ENCODE measurements at places on chromosomes 11 and 22.

DNA sequence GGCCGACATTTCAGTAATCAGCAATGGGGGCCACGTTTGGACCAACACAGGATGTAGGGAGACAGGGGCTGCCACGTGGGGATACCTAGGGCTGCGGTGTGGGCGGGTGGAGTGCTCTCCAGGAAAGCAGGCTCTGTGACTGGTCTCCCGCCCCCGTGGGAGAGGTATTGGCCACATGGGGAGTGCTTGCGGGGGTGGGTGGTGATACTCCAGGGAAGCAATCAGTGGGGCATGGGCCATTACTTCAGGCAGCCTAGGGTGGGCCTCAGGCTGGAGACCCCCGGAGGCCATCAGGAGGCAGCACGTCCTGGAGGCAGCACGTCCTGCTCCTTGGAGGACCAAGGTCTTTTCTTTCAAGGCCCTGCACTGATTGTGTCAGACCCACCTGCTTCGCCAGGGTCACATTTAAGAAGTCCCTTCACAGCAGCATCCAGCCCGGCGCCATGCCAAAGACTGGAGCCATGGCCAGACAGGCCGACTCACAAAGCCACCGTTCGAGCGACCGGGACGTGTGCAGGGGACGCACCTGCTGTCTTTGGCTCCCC is 3.0 kb upstream of the MUC2 start:
- DNase-seq, result no peak

DNA sequence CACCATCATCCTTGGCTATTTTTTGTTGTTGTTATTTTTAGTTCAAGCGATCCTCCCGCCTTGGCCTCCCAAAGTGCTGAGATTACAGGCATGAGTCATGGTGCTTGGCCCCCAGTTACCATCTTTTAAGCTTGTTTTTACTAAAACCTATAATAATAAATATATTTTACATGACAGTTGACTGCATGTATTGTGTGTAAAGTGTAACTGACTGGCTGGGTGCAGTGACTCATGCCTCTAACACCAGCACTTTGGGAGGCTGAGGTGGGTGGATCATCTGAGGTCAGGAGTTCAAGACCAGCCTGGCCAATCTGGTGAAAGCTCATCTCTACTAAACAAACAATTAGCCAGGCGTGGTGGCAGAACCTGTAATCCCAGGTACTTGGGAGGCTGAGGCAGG is 386.2 kb downstream of the TENM4 start:
- DNase-seq, result no peak

DNA sequence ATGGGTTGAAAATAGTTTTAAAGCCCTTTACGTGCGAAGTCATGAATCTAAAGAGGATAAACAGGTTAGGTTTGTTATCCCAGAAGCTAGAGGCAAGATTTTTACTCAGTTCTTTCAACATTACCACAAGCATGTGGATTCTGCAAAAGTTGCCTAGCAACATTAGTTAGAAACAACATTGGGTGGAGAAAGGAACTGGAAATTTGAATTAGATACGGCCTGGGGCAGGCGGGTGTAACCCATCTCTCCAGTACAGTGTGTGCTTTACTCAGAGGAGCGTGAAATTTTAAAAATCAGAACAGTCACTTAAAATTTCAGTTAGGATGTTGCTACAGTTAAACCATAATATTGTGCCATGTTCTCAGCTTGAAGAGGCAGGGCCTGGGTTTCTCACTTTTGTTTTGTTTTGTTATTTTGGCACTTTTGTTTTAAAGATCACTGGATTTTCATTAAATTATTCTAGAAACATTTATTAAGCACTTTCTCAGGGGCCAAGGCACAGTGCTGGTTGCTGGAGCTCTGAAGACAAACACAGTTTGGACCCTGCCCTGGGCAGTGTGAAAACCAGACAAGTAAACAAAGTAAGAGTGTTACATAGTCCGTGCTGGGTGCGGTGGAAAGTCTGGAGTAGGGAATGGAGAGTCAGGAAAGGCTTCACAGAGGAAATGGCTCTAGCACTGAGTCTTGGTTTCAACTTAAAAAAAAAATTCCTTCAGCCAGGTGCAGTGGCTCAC is 4.4 kb upstream of the WEE1 start:
- no peak for DNase-seq

- no peak for DNase-seq
These were observed 52.5 kb upstream of the SLC22A12 start for GRCh38 chr11:64538501-64538951.

- DNase-seq, result no peak
These were observed 56.2 kb downstream of the CASP12 start for GRCh38 chr11:104841973-104842525.

DNA sequence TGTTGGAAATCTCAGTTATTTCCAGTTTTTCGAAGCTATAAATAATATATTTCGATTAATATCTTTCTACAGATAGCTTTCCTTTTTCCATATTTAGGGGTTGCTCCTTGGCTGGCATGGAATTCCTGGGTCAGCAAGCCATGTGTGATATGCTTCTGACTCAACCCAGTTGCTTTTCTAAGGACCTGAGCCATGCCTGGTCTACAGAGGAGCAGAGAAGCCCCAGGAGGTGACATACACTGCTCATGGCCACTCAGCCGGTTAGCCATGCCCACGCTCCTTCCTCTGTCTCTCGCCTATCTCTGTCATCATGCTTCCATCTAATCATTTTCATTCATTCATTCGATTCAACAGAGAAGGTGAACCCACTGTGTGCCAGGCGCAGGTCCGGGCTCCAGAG is 23.2 kb upstream of the PDGFB start:
- DNase-seq, result no peak

- DNase-seq, result no peak
These were observed 72.7 kb downstream of the AMBRA1 start for GRCh38 chr11:46520971-46521745.

DNA sequence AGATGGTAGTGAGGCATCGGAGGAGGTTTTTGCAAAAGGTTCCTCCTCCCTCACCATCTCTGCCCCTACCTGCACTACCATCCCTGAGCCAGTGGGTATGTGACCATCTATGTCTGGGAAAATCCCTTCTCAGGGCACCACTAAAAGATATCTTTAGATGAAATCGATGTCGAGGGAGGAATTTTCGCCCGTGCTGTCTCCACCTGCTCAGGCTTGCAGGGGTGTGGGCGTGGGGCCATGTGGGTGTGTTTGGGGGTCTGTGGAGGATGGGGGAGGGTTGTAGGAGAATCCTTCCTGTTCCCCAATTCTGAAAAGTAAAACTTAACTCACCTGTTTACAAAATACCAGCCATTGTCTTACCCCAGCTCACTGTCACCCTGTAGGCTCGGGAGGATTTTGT is 12.4 kb downstream of the MPPED1 start:
- no peak for DNase-seq

- no peak for DNase-seq
These were observed 11.7 kb downstream of the SEC14L2 start for GRCh38 chr22:30408388-30409102.

DNA sequence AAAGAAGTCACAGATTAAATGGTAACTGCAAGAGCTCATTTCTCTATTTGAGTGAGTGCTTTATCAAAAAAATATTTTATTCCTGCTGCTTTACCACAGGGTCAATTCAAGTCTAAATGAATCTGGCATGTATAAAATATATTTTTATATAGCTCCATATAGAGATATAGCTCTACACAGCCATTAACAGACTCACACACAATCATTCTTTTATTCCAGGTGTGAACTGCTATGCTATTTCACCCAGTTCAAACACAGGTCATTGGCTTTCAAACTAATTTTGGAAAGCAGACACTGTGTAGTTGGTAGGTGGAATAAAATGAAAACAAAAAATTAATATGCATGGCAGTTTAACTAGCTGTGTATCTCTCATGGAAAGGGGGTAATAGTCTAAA is 63.1 kb downstream of the MAML2 start:
- no peak for DNase-seq

GRCh38 chr11:36030731-36031281 is 86.9 kb downstream of the LDLRAD3 start:
- DNase-seq, result no peak

DNA sequence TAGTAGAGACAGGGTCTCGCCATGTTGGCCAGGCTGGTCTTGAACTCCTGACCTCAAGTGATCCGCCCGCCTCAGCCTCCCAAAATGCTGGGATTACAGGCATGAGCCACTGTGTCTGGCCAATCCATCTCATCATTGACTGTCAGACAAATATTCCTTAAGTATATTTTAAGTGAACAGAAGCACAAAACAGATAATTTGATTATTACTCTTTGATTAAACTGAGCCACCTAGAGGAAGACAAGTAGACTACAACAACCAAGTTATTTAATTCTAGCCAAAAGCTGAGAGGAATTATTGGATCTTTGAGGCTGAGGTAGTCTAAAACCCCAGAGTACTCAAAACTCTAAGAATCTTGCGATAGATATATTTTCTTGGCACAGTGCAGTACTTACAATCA is 1.2 kb downstream of the ACRV1 start:
- DNase-seq, result no peak

DNA sequence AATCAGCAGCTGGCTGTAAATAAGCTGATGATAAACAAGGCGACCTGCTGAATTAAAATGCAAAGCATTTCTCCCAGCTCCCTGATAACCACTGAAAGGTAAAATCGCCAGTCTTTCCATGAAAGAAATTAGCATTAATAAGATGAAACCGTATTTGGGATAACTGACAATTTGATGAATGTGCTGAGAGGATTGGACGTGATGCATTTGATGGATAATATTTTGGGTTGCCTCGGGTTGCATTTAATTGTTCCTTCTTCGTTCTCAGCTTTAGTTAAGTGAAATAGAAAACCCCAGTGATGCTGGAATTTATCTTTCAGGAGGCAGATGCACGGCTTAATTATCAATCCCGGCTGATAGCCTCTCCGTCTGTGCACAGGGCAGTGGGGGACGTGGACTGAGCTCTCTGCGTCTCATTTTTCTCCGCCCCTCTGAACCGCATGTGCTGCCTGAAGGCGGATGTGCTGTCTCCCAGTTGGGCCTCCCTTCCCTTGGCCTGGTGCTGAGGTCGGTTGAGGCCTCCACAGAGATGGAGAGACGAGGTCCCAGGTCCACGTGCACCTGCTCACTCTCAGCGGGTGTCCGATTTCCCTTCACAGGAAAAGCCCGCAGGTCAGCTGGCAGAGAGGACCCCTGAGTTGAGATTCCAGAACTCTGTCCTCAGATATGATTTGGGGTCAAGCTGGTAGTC is 846.2 kb downstream of the BRD1 start:
- no peak for DNase-seq

GRCh38 chr22:39738746-39739145 is 154.8 kb downstream of the ENTHD1 start:
- no peak for DNase-seq

GRCh38 chr11:65251476-65251875 is 10.3 kb upstream of the POLA2 start:
- no peak for DNase-seq

DNA sequence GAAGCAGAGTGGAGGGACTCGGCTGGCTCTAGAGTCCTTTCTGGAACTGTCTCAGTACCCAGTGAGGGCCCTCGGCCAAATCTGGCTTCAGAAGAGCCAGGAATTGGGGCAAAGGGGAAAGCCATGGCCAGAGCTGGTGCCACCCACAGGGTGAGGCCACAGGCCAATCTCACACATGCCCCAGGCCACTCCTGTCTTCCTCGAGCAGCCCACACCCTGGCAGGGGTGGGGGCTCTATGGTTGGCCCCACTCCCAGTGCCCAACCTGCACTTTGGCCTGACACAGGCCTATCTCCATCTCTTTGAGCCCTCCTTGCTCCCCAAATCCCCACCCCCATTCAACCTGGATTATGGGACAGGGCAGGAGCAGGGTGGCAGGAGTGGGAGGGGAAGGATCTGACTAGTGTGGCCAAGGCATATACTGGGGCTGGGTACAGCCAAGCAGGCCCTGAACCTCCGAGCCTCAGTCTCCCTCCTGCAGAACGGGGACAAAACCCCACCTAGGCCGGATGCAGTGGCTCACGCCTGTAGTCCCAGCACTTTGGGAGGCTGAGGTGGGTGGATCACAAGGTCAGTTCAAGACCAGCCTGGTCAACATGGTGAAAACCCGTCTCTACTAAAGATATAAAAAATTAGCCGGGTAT is 6.9 kb downstream of the TST start:
- no peak for DNase-seq

DNA sequence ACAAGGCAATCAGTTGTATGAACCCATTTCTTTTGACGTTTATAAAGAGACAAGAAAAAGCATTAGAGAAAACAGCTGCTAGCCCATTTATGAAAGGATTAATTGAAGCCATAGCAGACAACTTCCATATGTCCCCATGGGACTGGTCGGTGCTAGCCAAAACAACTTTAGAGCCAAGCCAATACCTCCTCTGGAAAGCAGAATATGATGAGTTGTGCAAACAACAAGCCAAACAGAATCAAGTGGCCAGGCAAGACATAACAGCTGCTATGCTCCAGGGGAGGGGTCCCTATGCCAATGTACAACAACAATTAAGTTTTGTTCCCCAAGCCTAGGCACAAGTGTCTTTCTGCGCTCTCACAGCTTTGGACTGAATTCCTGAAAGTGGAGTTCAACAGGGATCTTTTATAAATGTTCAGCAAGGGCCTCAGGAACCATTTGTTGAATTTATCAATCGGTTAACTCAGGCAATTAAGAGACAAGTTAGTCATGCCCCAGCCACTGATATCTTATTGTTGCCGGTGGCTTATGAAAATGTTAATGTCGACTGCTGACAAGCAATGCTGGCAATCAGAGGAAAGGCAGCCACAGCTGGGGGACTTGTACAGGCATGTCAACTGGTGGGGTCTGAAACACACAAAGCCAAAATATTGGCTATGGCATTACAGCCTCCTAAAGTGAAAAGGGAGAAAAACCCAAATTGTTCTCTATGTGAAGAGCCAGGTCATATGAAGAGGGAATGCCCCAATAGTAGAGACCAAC is 1593.1 kb upstream of the TENM4 start:
- DNase-seq, result no peak

DNA sequence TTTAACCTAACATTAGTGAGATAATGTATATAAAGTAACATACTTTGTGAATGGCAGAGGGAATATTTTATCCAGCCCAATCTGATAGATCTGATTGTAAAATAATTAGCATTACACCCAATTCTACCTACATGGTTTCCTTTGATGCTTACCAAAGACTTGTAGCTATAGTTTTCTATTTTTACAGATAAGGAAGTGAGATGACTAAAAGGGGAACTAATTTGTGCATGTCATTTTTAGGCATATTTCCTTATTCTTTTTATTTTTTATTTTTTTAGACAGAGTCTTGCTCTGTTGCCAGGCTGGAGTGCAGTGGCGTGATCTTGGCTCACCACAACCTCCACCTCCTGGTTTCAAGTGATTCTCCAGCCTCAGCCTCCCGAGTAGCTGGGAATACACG is 793.7 kb upstream of the LRRC4C start:
- DNase-seq, result no peak

DNA sequence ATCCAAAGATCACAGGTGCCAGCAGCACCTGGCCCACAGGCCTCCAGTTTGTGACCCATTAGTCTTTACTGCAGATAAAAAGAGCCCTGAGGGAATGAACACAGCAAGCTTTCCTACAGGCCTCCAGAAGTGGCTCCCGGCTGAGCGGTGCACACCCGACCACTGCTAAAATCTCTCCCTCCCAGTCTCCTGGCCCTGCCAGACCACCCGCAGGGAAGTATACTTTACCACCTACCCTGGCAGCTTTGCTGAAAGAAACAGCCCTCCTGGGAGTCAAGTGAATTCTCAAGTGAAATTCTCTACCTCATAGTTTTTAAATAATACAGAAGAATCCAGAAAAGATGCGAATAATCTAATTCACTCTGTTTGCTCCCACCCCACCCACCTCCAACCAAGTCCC is 15.4 kb upstream of the MTNR1B start:
- no peak for DNase-seq

- no peak for DNase-seq
These were observed 260.0 kb downstream of the SOX6 start for GRCh38 chr11:16096336-16096735.

- no peak for DNase-seq
These were observed 9.9 kb upstream of the KCNJ5 start for GRCh38 chr11:128881221-128881620.
